ENCODE measurements at places on chromosomes 5 and 9. TPM values are rescaled to one million over a fixed set of nuclear protein-coding genes. Genes with fewer than 3 reads are reported as not detected.

Gene LCN2
- 1.1 TPM for total RNA-seq

Gene MYOT
- 0.44 TPM for total RNA-seq

Gene NMRK1
- 20.2 TPM for total RNA-seq

Gene RASEF
- 0.28 TPM for total RNA-seq

Gene CATSPER3
- total RNA-seq: not detected
